ENCODE measurements at places on chromosomes 6 and 20.

GRCh38 chr6:12720310-12720709 lies 3.7 kb downstream of the PHACTR1 start:
- no peak for DNase-seq

GRCh38 chr20:6122111-6122872 lies 538 bp downstream of the FERMT1 start:
- no peak for DNase-seq

GRCh38 chr6:108581237-108581931 lies 20.7 kb downstream of the FOXO3 start:
- no peak for DNase-seq

DNA sequence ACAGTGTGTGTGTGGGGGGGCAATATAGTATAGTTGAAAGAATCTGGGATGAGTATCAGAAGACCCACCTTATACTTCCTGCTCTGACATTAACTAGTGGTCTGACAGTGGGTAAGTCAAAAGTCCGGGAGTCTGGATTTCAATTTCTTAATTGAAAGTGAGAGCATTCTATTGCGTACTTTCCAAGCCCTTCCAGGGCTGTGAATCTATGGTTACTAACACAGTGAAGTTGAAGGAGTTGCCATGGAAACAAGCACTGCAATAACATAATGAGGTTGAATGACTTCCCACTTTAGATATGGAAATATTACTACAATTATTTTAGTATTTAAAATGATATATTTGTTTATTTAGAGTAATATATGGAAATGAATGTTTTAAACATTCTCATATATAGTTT lies 80.2 kb downstream of the MLIP start:
- DNase-seq = no peak

GRCh38 chr6:71408787-71409723 lies 120.4 kb downstream of the OGFRL1 start:
- no peak for DNase-seq

- no peak for DNase-seq
These were observed 5.7 kb downstream of the QKI start for GRCh38 chr6:163420289-163420614.

- DNase-seq = no peak
These were observed 1266.8 kb downstream of the GRIK2 start for GRCh38 chr6:102660303-102660702.

DNA sequence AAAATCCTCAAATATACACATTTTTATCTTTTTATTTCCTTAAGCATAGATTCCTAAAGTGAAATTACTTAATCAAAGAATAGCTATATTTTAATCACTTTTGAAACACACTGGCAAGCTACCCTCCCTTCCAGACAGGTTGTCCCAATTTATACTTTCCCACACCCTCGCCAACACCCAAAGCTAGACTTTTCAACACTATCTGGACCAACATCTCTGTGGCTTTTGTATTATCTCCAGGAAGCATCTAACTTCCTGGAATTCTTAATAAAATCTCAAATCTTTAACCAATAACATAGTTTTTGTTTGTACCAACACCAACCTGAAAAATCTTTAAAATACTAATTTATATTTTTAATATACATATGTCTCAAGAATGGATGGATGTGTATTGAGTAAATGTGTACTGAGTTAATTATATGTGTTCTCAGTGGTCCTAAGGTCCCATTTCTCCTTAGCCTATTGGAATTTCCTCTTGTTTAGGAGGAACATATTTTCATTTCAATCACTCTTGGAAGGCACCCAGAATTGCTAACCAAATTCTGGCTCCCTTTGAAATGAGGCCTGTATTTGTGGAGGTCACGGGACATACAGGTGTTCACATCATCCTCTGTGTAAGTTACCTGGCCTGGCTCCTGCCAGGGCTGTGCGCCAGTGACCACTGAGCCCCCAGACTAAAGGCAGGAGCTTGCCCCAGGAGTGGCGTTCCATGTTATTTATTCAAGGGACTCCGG lies 17.4 kb upstream of the GFOD1 start:
- no peak for DNase-seq

DNA sequence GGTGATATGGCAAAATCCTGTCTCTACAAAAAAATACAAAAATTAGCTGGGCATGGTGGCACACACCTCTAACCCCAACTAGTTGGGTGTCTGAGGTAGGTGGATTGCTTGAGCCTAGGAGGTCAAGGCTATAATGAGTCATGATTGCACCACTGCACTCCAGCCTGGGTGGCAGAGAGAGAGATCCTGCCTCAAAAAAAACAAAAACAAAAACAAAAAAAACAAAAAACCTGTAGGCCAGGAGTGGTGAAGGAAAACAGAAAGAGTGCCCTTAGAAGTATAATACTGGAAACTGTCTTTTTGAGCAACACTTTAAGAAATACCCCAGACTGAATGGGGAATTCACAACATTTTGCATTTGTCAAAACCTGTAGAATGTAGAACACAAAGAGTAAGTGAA lies 85.3 kb downstream of the JARID2 start:
- DNase-seq = no peak

GRCh38 chr20:44967207-44967807 lies 995 bp downstream of the STK4 start:
- DNase-seq = no peak

DNA sequence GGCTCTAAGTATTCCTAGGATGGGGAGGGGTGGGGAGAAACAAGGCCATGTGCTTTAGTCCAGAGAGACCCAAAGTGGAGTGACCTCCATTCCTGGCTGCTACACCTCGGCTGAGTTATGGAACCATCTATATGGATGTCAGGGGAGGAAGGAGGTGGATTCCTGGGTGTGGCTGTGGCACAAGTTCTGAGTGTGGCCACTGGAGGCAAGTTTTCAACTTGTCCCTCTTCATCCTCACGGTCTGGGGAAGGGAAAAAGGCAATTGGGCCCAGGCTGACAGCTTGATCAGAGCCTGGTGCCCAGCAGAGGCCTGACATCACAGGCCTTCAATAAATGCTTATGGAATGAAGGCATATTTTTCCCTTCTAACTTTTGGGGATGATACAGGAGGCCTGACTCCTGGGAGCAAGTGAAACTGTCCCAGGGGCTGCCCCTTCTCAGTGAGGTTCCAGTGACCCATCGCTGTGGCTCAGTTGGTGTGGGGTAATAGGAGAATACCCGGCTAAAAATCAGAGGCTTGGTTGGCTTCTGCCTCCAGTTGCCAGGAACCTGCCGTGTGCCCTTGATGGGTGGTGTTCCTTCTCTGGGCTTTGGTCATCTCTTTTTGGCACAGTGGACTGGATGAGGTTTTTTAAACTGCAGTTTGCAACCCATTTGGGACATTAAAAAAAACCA lies 1.8 kb upstream of the ITPR3 start:
- no peak for DNase-seq

- no peak for DNase-seq
These were observed 128.1 kb upstream of the DOK5 start for GRCh38 chr20:54347166-54347833.

DNA sequence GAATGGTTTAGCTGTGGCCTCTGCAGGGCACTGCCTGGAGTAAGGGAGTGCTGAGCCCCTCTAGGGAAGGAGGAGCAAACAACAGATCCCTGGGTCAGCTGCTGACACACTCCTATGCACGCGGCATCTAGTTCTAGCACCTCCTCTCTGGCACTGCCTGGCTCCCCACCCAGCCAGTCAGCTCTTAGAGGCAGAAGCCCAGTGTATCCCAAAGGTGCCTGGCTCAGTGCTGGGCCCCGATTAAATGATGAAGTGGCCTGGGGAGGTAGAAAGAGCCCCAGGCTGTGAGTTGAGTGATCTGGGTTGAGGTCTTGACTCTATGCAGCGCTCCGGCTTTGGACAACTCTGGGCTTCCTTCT lies 7.6 kb upstream of the VEGFA start:
- no peak for DNase-seq

DNA sequence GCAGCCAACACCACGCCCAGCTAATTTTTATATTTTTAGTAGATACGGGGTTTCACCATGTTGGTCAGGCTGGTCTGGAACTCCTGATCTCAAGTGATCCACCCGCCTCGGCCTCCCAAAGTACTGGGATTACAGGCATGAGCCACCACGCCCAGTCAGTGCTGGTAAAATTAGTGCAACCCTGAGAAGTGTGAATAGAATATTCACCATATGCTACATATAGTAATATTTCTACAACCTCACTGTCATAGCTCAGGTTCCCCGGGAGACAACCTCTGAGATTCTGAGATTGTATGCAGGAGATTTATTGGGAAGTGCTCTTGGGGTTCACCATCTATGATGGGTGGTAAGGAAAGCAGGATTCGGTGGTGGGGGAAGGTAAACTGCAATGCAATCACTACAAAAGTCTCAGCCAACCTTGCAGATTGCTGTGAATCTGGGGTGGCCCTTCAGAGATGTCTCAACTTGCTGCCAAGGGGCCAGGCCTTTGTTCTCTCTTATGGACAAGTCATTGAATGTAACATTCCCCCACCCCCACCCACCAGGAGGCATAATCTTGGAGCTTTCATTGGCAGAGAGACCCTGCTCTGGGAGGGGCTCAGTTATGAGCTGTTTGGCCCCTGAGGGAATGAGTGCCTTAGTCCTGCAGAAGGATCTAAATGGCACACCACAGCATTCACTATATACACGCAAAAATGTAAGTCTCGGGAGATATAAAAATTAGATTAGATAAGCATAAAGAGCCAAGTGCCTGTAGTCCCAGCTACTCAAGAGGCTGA lies 34.0 kb upstream of the SEC63 start:
- no peak for DNase-seq

DNA sequence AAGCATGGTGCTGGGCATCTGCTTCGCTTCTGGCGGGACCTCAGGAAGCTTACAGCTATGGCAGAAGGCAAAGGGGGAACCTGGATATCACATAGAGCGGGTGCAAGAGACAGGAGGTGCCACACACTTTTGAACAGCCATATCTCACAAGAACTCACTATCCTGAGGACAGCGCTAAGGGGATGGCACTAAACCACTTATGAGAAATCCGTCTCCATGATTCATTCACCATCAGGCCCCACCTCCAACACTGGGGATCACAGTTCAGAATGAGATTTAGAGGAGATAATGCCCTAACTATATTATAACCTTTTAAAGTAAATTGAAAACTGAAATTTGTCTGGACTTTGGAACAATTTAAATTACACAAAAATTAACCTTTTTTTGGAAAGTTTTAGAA lies 37.8 kb upstream of the SUMO4 start:
- no peak for DNase-seq

DNA sequence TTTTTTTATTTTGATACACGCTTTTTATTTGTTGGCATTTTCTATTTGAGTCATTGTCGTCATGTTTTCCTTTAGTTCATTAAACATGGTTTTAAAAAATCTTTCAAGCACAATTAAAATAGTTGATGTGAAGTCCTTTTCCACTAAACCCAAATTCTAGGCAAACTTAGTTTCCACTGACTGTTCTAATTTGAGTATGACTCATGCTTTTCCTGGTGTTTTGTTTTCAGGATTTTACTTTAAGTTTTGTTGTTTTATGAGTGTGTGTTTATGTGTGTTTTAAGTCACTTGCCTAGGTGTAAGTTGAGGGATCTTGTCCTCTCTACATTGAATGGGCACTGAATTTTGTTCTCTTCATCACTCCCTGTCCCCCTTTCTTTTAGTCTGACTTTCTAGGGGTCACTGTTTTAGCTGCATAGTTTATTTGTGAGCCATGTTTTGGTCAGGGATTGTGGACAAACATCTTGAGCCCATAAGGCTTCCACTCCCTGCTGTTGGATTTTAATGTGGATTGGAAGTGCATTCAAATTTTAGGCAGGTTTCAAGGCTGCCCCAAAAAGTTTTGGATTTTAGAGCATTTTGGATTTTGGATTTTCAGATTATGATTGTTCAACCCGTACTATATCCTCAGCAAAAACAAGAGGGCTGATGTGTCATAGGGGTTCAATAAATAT lies 94.8 kb downstream of the CDYL start:
- DNase-seq = no peak

DNA sequence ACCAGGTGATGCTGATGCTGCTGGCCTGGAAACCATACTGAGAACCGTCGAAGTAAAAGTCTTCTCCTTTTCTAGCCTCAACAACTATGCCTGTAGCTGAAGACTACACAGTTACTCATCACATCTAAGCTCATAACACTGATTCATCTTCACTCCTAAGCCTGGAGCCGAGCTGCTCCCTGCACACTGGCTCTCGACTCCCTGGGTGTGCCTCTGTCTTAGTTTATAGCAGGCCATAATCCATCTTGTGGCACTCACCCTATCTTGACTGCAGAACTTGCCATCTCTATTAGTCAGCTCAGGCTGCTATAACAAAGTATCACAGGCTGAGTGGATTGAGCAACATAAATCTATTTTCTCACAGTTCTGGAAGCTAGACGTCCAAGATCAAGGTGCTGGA lies 191.0 kb downstream of the UNC5CL start:
- DNase-seq = no peak

DNA sequence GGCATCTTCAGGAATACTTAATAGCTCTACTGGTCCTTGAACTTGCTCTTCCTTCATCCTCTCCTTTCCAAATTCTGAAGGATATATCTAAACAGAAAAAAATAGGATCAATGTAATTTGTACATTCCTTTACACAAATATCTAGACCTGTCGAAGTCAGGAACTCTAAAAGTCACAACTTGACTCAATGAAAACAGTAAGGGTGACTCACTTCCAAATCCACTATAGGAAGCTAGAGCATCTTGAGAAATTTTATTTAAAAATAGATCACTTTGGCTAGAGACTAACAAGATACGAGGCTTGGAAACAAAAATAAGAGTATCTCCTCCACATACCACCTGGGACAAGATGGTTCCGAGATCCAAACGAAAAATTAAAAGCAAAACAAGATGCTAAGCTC lies 12.2 kb downstream of the ESF1 start:
- no peak for DNase-seq

DNA sequence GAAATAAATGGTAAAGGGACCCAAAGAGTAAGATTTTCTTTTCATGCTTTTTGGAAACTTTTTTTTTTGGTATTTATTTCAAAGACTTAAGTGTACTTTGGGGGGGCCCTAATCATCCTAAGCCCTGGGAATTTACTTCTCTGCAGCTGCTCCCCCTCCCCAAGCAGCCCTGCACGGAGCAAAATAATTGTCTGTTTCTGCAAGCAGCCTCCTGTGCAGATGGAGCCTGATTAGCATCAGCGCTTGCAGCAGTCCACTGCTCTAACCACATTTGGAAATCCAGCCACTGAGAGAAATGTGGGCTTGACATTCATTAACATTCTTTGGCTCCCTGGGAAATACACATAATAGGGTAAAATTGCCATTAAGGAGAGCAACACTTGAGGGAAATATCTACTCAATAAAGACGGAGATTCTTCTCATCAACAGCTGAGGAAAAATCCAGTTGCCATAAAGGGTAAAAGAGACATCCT lies 309.2 kb upstream of the MAP3K7 start:
- no peak for DNase-seq

GRCh38 chr6:24752917-24753492 lies 21.7 kb upstream of the GMNN start:
- no peak for DNase-seq

- no peak for DNase-seq
These were observed 19.9 kb downstream of the PREP start for GRCh38 chr6:105382958-105383357.

DNA sequence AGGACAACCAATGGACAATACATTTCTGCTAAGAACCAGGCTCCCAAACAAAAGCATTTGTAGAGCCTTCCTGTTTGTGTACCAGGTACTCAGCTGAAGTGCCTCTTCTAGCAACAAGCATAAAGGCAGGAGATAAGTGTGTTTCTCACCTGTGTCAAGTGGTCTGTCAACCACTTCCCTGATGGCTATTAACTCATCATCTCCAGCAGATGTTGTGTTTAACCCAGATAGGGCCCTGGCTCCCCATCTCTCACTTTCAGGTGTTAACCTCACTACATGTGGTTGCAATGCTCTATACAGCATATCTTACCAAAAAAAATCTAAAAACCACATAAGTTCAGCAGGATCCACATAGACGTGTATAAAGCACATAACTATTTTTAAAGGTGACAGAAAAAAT lies 9.6 kb upstream of the IL17A start:
- DNase-seq = no peak

Measured in effector CD8-positive, alpha-beta T cell (primary cell).